ENCODE measurements at places on chromosomes 12 and 14.

GRCh38 chr12:72631926-72632685 lies 359.9 kb downstream of the TRHDE start:
- no peak for DNase-seq

- DNase-seq = no peak
Measured at GRCh38 chr14:68630081-68630571, 162.7 kb downstream of the ZFP36L1 start.

DNA sequence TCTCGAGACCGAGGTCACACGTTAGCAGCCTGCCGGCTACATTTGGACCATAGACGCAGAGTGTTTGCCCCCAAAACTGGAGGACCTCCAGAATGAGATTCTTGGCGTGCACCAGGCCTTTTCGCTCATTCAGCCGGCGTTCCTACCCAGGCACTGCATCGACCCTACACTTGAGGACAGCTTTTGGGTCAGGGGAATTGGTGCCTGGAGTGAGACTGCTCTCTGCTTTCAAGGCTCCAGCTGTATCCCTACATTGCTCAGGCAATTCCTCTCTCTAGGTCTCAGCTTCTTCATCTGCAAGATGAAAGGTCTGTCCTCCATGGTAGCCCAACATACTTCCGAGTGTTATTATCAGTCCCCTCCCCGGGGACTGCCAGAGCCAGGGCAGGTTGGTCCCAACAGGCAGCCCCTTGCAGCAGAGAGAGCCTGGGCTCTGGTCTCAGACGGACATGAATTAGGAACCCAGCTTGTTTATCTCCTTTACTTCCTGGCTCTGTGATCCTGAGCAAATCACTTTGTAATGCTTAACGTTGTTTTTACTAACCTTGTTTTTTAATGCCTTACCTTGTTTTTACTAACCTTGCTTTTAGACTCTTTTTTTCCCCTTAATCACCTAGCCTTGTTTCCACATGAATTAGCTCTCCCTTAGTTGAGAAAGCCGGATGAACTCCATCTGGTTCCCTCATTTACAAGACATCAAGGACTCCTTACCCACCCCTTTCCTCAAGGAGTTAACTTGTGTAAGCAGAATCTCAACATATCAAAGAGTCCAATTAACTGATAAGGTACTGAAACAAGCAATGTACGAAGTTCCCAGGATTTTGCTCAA lies 892 bp downstream of the TCHP start:
- no peak for DNase-seq

DNA sequence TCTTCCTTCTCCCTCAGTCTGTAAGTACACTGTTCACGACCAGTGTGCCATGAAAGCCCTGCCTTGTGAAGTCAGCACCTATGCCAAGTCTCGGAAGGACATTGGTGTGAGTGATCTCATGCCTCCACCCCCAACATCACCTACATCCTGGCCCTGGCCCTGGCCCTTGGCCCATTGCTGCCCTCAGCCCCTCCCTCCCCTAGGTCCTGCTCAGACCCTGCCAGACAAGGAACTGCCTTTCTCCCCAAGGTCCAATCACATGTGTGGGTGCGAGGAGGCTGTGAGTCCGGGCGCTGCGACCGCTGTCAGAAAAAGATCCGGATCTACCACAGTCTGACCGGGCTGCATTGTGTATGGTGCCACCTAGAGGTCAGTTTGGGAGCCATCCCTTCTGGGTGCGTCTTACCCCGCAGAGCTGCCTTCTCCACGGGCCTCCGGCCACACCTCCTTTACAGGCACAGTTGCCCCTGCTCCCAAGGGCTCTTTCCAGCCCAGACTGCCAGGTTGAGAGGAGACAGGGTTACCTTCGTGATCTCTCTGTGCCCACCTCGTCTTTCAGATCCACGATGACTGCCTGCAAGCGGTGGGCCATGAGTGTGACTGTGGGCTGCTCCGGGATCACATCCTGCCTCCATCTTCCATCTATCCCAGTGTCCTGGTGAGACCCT lies 9.2 kb downstream of the DGKA start:
- DNase-seq = peak; percentile 76

GRCh38 chr12:122743895-122744525 lies 8.6 kb upstream of the DENR start:
- no peak for DNase-seq

GRCh38 chr14:58072288-58073071 lies 79.5 kb downstream of the ARMH4 start:
- DNase-seq = peak; percentile 48

DNA sequence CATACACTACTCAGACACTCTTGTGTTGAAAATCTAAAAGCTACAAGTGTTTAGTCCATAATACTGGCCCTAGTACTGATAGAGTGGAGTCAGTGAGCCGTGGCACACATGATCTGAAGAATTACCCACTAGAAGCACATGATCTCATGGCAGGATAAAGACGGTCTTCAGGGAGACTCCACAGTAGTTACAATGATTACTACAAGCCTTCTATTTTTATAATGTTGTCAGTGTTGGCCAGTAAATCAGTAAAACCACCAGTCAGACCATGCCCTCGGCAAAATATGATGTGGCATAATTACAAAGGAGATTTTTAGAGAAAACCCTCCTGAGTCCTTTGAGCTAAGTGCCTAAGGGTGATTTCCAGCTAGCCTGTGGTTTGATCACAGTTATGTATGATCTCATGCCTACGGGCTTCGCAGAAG lies 114.9 kb downstream of the PDZRN4 start:
- no peak for DNase-seq

GRCh38 chr12:612886-613285 lies 50.4 kb downstream of the NINJ2 start:
- DNase-seq = no peak

DNA sequence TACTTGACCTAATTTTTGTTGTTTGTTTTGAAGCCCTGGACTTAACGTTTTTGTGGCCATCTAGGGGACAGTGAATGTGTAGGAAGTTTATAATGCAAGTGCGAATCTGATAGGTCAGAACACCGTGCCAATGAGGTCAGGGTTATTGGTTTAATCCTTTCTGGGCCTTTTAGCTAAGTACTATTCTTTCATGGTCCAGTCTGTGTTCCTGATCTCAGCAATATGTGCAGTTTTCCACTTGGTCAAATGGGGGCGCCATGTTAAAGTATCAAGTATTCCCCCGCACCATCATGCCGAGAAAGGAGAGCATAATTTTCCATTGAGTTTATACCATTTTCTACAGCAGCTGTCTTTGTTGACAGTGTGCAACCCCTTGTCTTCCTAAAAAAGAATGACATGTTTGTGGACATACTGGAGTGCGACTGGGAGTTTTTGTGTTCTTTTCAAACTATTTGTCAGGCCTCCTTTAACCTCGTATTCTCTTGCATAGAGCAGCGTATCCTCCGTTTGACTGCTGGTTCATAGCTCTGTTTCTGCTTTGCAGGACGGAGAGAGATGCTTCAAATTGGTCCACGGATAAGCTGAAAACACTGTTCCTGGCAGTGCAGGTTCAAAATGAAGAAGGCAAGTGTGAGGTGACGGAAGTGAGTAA lies 1.3 kb downstream of the AHSA1 start:
- peak; percentile 22 for DNase-seq

DNA sequence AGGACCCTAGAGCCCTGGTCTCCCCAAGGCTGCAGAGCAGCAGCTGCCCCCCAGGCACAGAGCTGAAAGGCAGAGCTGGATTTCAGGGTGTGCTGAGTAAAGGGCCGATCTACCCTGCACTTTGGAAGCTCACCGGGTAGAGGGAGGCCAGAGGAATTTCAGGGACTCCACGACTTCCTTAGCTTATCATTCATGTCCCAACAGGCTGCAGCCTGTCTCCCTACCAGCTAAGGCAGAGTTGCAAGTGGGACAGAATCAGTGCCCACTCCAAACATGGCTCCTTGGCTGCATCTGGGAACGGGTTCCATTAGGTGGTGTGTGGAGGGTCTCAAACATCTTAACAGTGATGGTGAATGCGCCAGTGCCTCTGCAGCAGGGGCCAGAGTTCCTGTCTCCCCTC lies 27.5 kb downstream of the MMAB start:
- DNase-seq = no peak

GRCh38 chr12:42696406-42697149 lies 107.0 kb upstream of the PRICKLE1 start:
- peak; percentile 90 for DNase-seq

- peak; percentile 43 for DNase-seq
Measured at GRCh38 chr12:64180951-64181350, 41.1 kb downstream of the KICS2 start.

DNA sequence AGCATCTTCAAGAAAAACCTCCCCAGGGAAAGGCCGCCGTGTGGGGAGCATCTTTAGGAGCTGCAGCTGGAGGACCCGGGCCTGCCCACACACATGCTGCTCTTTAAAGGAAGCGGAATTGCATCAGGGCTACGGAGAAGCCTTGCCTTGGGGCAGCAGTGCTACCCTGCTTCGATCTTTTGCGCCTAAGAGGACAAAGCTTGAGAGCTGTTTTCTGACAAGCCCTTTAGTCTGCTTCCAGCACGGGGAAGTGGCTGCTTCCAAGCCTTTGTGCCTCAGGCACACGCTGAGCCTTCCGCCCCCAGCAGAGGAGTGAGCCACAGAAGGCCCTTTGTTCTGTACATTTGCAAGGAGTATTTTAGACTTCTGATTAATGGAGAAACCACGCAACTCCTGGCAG lies 31.5 kb downstream of the COA8 start:
- DNase-seq = no peak

DNA sequence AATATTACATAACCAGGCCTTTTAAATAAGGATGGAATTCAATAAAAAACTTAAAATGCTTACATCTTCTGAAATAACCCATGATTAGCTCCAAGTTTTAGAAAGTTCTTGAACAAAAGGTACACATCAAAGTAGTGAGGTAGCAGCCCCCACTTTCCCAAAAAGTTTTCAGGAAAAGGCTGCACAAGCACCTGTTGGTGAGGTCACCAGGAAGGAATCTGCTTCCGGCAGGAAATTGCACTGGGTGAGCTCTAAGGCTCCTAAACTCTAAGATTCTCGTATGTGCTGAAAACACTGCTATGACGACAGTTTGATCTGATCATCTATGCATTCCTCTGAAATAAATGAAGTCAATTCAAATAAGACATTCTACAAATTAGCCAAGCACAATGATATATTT lies 34.3 kb upstream of the TTC7B start:
- DNase-seq = no peak

GRCh38 chr14:24052656-24053547 lies 1.1 kb downstream of the CARMIL3 start:
- no peak for DNase-seq

GRCh38 chr14:74875941-74876913 lies at the start of gene PROX2:
TSS of gene PROX2 (minus strand) at chr14:74876145. CDS start at chr14:74863834, 12,311 bp downstream.
- DNase-seq = no peak

DNA sequence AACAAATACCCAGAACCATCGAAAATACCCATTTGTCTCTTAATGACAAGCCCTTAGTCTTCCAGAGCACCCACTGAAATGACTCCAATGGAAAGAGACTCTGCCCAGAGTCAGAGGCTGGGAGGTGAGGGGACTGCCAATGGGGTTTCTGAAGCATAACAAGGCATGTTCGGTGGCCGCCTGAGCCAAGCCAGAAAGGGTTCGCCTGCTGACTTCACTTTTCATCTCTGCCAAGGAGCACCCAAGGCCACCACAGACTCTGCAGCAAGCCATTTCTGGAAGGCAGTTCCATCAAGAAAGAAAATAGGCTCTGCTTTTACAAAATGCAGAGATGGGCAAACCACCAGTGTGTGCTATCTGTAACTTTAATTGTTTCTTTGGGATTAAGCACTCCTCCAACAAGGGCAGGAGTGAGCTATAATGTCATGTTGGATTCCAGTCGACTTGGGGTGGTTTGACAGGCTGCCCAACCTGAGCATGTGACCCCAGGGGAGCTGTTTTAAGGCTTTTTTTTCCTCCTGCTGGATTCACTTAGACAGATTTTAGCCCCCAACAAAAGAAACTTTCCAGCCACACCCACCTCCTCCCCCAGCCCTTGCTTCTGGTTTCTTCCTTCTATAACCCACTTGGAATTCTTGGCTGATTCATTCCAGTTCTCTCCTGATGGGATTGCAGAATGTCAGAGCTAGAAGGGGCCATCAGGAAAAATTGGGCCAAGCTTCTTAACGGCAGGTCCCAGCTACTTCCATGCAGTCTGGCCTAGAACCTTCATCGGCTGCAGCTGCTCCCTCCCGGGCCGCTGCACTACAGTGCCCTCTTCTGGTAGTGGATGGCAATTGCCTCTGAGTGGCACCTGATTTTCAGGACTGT lies 24.1 kb downstream of the CKAP4 start:
- no peak for DNase-seq

DNA sequence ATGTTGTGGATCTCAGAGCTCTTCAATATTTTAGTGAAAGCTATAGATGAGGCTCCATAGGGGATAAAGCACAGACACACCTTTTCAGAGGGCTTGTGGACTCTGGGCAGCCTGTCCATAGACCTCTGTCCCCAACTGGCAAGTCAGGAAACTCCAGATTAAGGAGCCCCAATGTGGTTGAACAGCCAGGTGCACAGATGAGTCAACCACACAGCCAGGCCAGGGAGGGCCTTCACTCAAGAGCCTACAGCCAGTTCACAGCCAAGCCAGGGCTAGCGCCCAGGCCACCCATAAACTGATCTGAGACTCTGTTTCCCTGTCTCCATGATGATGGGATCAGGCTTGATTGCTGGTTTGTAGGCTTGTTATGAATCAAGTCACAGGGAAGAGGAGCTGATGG lies 1.0 kb upstream of the BDKRB2 start:
- no peak for DNase-seq

DNA sequence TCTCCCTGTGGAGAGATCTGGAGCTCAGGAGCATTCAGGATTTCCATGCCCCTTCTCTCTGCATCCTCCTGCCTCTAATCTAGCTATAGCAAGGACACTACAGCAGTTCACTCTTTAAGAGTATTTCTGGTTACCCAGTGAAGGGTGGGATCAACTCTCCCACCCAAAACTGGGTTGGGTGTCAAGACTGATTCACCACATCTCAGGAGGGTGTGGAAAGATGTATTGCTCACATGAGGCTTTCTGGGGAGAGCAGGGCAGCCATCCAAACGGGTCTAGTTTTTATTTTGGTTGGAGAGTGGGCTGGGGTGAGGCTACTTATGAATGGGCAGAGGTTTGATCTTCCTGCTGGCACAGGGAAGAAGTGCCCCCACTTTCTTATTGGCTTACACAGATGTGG lies 18.6 kb downstream of the C12orf75 start:
- DNase-seq = no peak

GRCh38 chr14:31530136-31530535 lies 31.1 kb upstream of the NUBPL start:
- no peak for DNase-seq

DNA sequence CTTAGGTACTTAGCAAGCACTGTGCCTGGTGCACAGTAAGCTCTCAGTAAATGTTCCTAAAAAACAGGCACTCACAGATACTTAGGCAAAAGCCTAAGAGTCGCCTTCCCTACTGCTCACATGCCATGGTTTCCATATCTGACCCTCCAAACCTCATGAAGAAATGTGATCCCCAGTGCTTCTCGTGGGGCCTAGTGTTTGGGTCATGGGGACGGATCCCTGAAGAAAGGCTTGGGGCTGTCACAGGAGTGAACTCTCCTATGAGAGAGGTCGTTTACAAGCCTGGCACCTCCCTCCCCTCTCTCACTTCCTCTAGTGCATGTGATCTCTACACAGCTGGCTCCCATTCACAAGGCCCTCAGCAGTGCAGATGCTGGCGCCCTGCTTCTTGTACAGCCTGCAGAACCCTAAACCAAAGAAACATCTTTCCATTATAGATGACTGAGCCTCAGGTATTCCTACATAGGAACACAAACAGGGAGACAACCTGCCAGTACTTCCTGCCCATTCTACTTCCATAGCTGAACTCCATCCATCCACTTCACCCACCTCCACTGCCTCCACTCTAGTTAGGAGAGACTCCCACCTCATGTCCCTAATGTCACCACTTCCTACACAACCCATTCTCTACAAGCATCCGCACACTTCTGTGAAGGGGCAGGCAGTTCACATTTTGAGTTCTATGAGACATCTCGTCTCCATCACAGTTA lies 2.9 kb downstream of the SLC15A4 start:
- no peak for DNase-seq

All from right lung (tissue), 10 donors.